ENCODE measurements at places on chromosomes 7 and 10. TPM values are rescaled to one million over a fixed set of nuclear protein-coding genes. Genes with fewer than 3 reads are reported as not detected.

CACNB2 gene
- total RNA-seq: not detected

NPSR1 gene
- total RNA-seq: not detected

CTBP2 gene
- total RNA-seq: 0.72 TPM

HOXA13 gene
- total RNA-seq: not detected

ASAH2 gene
- total RNA-seq: 0.60 TPM

PON3 gene
- total RNA-seq: not detected

- DNase-seq: no peak
- no peak overlapping the region for H3K27ac ChIP-seq
- no peak overlapping the region for H3K4me3 ChIP-seq
- no peaks in the 10 kb centered on the region for H3K4me1 ChIP-seq
These were observed 47.4 kb downstream of the AUTS2 start for GRCh38 chr7:69645683-69646082.

DNA sequence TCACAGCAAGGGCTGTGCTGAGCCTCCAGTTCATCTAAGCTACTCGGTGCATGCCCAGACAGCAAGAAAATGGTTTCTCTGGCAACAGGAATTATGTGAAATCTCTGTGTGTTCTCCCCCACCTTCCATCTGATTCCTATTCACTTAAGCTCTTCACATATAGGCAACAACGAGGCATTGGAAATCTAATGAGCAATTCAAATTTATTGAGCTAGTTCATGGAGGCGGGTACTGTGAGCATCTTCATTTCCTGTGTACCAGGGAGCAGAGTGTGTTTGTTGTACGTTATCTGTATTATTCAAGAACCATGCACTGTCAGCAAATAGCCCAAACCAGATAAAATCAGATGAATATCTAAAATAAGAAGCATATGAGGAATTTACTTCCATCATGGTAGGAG is 739.1 kb downstream of the MAGI2 start:
- no peaks in the 10 kb centered on the region for H3K27me3 ChIP-seq
- no peak overlapping the region for H3K4me3 ChIP-seq
- no peak for DNase-seq
- no peaks in the 10 kb centered on the region for H3K4me1 ChIP-seq

- H3K36me3 ChIP-seq: no peaks in the 10 kb centered on the region
- H3K4me3 ChIP-seq: no peak overlapping the region
- DNase-seq: no peak
- no peaks in the 10 kb centered on the region for H3K27me3 ChIP-seq
- no peaks in the 10 kb centered on the region for H3K4me1 ChIP-seq
- no peak overlapping the region for H3K27ac ChIP-seq
These were observed 90.3 kb downstream of the BTRC start for GRCh38 chr10:101444058-101444898.

DNA sequence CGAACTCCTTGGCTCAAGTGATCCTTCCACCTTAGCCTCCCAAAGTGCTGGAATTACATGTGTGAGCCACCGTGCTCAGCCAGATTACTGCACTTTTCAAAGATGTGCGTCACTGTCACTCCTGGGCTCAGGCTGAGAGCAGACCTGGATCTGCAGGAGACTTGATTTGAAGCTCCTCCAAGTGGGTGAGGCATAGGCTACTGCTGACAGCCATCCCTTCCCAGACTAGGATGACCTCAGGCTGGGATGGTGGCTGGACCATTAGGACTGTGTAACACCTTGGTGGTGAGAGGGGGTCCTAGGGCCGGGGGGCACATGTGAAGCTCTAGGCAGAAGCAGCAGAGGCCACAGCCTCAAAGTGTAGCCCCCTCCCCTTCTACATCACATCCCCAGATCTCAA is 8.2 kb upstream of the SRRM3 start:
- no peaks in the 10 kb centered on the region for H3K36me3 ChIP-seq
- no peaks in the 10 kb centered on the region for H3K4me1 ChIP-seq
- DNase-seq: no peak

DNA sequence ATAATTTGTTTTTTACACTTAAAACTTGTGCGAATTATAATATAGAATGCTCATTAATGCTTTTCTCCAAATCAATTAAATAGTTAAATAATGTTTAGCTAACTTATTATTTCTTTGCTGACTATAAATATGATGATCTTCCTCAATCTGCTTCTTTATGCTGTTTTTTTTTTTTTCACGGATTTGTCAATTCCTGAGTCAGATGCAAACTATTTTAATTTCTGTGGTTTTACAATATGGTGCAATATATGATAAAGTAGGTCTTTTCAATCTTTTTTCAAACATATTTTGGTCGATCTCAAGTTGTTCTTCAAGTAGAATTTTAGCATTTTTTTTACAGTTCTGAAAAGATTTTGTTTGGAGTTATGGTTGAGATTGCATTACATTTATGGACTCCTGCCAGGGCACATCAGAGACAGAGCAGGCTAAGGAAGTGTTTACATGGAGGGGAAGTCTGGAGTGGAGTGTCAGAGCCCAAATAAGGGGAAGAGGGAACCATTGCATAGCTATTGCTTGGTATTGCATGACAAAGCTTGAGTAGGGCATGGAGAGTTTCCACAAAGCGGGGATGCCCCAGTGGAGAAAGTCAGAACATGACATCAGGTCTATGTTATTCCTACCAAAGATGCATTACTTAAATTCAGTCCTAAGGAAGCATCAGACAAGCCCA is 204.4 kb downstream of the OTUD1 start:
- H3K27ac ChIP-seq: no peak overlapping the region
- H3K27me3 ChIP-seq: no peaks in the 10 kb centered on the region

DNA sequence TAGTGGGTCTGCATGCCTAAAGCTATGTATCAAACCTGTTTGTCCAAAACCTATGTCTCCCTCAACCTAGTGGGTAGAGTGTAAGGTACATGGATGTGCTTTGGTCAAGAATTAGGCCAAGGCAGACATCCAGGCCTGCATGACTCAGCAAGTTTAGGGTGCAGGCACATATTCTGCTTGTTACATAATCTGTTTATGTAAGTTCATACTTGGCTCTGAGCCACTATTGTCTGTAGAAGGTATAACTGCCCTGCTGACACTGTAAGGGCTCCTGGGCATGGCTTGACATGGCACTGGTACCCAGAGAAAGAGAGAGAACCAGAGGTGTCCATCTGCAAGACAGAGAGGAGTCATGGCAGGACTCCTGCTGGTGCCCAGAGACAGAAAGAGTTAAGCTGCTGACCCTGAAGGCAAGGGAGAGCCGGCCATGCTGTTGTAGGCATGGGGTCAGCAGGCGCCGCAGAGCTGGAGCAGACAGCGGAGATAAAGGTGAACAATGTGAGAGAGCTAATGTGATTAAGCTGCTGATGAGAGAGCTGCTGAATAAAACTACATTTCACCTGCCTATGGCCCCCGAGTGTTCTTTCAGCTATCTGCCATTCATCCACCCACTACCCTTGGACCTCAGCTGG is 118.5 kb upstream of the TMEM106B start:
- H3K27me3 ChIP-seq: peaks cover 6% of the 10 kb centered on the region
- H3K4me1 ChIP-seq: no peaks in the 10 kb centered on the region
- H3K36me3 ChIP-seq: no peaks in the 10 kb centered on the region
- H3K27ac ChIP-seq: no peak overlapping the region

DNA sequence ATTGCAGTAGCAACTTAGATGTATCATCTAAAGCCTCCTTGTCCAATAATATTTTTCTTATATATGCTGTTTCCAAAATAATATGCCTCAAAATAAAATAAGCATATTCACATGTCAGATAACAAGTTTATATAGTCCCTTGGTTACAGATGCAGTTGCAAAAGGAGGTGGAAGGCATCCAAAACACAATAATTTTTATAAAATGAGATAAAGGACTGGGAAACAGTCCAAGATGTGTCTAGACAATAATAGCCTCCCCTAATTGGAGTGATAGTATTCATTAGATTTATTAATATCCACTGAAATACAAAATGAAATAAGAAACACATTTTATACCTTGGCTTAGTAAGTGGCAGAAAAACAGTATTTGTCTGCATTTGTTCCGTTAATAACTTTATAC is 30.3 kb downstream of the BCAP29 start:
- peaks cover 2% of the 10 kb centered on the region for H3K4me1 ChIP-seq
- H3K36me3 ChIP-seq: no peaks in the 10 kb centered on the region
- H3K27ac ChIP-seq: no peak overlapping the region
- no peak overlapping the region for H3K4me3 ChIP-seq
- no peak for DNase-seq

DNA sequence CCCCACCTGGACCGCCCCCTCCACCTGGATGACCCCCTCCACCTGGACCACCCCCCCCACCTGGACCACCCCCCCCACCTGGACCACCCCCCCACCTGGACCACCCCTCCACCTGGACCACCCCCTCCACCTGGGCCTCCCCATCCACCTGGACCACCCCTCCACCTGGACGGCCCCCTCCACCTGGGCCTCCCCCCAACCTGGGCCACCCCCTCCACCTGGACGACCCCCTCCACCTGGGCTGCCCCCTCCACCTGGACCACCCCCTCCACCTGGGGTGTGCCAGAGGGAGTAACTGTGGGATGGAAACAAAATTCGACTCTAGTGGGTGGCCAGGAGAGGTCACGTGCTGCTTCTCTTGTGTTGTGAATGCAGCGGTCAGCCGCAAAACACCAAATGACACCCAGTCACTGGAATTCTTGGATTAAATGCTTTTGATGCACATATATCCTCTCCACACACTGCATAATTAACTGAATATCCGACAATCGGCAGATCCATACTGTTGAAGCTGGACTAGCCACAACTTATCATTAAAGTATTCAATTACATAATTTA is 316.7 kb downstream of the PTPRN2 start:
- H3K27me3 ChIP-seq: no peaks in the 10 kb centered on the region
- no peaks in the 10 kb centered on the region for H3K4me1 ChIP-seq
- H3K27ac ChIP-seq: no peak overlapping the region
- H3K4me3 ChIP-seq: no peak overlapping the region
- DNase-seq: no peak

DNA sequence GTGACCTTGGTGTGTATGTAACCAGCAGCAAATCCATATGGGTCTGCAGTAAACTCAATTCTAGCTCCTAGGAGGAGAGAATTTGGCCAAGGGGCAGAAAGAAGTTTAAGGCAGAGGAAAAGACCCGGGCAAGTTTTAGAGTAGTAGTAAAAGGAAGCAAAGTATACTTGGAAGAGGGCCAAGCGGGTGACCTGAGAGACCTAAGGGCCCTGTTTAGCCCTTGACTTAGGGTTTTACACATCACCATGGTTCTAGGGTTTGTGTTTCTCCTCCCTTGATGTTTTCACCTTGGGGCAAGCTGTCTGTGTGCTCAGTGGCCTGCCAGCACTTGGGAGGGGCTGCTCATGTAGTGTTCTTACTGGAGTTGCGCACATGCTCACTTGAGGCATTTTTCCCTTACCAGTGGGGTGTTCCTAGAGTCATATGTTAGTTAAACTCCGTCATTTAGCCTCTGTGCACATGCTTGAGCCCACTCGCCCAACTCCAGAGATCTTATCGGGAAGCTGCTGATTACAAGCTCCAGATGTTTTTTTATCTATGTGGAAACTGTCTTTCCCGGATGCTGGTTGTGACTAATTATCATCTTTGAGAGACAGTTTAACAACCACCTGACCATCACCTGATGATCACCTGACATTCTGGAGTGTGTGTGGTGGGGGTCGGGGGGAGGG is 137.6 kb upstream of the PRSS1 start:
- H3K27me3 ChIP-seq: no peaks in the 10 kb centered on the region
- peak overlapping the region; percentile 60 for H3K27ac ChIP-seq
- no peak overlapping the region for H3K4me3 ChIP-seq
- H3K4me1 ChIP-seq: peaks cover 56% of the 10 kb centered on the region
- no peaks in the 10 kb centered on the region for H3K36me3 ChIP-seq

DNA sequence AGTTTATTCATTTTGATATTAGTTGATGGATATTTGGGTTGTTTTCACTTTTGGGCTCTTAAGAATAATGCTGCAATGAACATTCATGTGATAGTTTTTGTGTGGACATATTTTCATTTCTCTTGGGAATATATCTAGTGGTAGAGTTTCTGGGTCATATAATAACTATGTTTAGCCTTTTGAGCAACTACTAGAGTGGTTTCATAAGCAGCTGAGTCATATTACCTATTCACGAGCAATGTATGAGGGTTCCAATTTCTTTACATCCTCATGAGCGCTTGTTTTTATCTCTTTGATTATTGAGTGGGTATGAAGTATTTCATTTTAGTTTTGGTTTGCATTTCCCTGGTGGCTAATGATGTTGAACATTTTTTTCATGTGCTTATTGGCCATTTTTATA is 182.6 kb downstream of the PON1 start:
- no peaks in the 10 kb centered on the region for H3K36me3 ChIP-seq
- no peak overlapping the region for H3K4me3 ChIP-seq
- H3K27ac ChIP-seq: no peak overlapping the region
- DNase-seq: no peak
- no peaks in the 10 kb centered on the region for H3K27me3 ChIP-seq
- H3K4me1 ChIP-seq: no peaks in the 10 kb centered on the region

DNA sequence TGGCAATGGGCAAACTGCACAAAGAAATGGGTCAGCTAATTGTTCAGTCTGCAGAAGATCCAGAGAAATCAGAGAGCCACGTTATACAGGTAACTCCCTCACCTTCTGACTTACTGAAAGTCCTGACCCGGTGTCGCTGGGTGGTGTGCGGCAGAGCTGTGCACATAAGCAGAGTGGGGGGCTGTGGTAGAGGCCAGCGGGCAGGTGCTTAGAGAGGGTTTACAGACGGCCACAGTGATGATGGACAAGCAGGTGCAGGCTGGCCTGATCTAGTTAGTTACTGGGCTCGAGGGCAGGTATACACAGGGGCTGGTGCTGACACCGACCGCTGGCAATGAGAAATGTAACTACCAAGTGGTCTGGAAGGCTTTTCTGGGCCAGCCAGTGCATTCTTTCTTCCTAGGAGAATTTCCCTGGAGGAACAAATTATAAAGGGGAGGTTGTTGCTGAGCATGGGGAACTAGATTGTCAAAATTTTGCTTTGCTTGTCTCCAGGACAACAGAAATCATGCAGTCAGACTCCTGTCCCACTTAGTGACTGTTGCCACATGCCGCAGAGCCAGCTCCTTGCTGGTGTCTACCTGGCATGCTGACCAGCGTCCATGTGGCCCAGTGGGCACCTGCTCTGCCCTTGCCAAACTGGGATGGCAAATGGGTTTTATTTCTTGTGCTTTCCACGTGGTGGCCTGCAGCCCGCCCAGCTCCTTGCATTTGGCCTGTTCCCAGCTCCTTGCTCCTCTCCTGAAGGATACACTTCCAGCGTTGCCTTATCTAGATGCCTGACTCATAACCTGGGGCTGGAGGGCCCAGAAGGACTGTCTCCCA is 28.8 kb downstream of the DENND10 start:
- no peaks in the 10 kb centered on the region for H3K27me3 ChIP-seq
- H3K27ac ChIP-seq: peak overlapping the region; percentile 99
- H3K4me1 ChIP-seq: peaks cover 70% of the 10 kb centered on the region
- H3K36me3 ChIP-seq: peaks cover 30% of the 10 kb centered on the region
- DNase-seq: no peak
- peak overlapping the region; percentile 86 for H3K4me3 ChIP-seq

DNA sequence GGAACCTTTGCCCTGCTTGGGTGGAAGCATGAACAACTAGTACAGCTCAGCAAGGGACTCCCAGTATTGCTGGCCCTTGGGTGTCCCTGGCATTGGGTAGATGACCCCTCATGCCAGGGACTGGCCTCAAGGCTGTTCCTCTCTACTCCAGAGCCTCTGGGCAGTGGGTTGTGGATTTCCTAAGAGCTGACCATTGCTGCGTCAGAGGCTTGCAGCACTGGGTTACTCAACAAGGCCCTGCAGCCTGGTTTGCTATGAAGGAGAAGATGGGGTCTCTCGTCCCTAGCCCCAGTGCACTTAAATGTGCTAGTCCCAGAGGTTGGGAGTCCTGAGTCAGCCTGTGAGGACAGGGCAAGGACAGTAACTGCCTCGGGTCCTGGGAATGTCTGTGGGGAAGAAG is 2.5 kb downstream of the VSIR start:
- peak overlapping the region; percentile 81 for H3K27ac ChIP-seq
- peaks cover 6% of the 10 kb centered on the region for H3K36me3 ChIP-seq
- peaks cover 88% of the 10 kb centered on the region for H3K4me1 ChIP-seq
- peak overlapping the region; percentile 82 for H3K4me3 ChIP-seq
- DNase-seq: no peak
- no peaks in the 10 kb centered on the region for H3K27me3 ChIP-seq
